ENCODE measurements at places on chromosomes 12 and 14. TPM values are rescaled to one million over a fixed set of nuclear protein-coding genes. Genes with fewer than 3 reads are reported as not detected.

Gene ANG
- 25.0 TPM for total RNA-seq

Gene ARID2
- total RNA-seq, result 46.4 TPM

Gene CPM
- total RNA-seq, result 40.1 TPM

Gene CCDC38
- total RNA-seq, result not detected

Gene PABPN1
- 157 TPM for total RNA-seq

Gene B4GALNT3
- 62.9 TPM for total RNA-seq

Gene PARPBP
- total RNA-seq, result 9.0 TPM

Gene KCNC2
- 0.44 TPM for total RNA-seq

Gene PLEKHH1
- 110 TPM for total RNA-seq

Gene PPFIA2
- 1.1 TPM for total RNA-seq

Gene ARHGEF25
- total RNA-seq, result 11.0 TPM

Gene FOXG1
- total RNA-seq, result not detected

Gene ZFYVE21
- 67.1 TPM for total RNA-seq

Gene TRHDE
- 4.7 TPM for total RNA-seq

Gene DBX2
- total RNA-seq, result not detected

Gene KCNJ8
- 15.3 TPM for total RNA-seq

Gene SCN8A
- 2.7 TPM for total RNA-seq

Gene NPAS3
- total RNA-seq, result 2.0 TPM

Gene CHGA
- 236 TPM for total RNA-seq

Gene KRT6C
- total RNA-seq, result 0.20 TPM

Gene NELL2
- total RNA-seq, result 5.8 TPM

Gene CDKN3
- 18.2 TPM for total RNA-seq

Gene MYO1H
- not detected for total RNA-seq

Gene ABCD2
- total RNA-seq, result 1.1 TPM

Gene RIMBP2
- 5.9 TPM for total RNA-seq

Gene PLA2G1B
- total RNA-seq, result not detected

Gene A2M
- 83.5 TPM for total RNA-seq

Gene RPGRIP1
- total RNA-seq, result not detected

Gene ZFHX2
- 1.6 TPM for total RNA-seq

Gene TCL1B
- not detected for total RNA-seq

Gene GATC
- total RNA-seq, result 26.8 TPM

Gene ARMH4
- total RNA-seq, result 3.5 TPM

Gene PYGL
- total RNA-seq, result 31.0 TPM

Gene IRAK4
- total RNA-seq, result 20.8 TPM

Gene CINP
- total RNA-seq, result 23.3 TPM

Gene TAS2R42
- total RNA-seq, result not detected

Gene CLBA1
- total RNA-seq, result 8.4 TPM

Gene HPD
- 0.63 TPM for total RNA-seq

Gene MYH6
- total RNA-seq, result not detected

Gene PTPRO
- 39.9 TPM for total RNA-seq

Gene RGS6
- total RNA-seq, result 0.94 TPM

Gene TMEM30B
- 83.8 TPM for total RNA-seq

Gene CELA1
- total RNA-seq, result not detected

Gene NKX2-1
- total RNA-seq, result not detected

Gene MYH7
- total RNA-seq, result 0.13 TPM

Gene CISTR
- not detected for total RNA-seq

Data from mucosa of descending colon (tissue), 3 donors.